ENCODE measurements at places on chromosomes 5 and 9. TPM values are rescaled to one million over a fixed set of nuclear protein-coding genes. Genes with fewer than 3 reads are reported as not detected.

- no peaks in the 10 kb centered on the region for H3K4me1 ChIP-seq
- H3K27me3 ChIP-seq, result no peaks in the 10 kb centered on the region
- H3K36me3 ChIP-seq, result no peaks in the 10 kb centered on the region
- no peak overlapping the region for H3K27ac ChIP-seq
Observed at GRCh38 chr5:90135779-90136378, 273.7 kb downstream of the CETN3 start.

SMIM33 gene
- polyA plus RNA-seq, result not detected

INIP gene
- polyA plus RNA-seq, result 8.8 TPM

DNA sequence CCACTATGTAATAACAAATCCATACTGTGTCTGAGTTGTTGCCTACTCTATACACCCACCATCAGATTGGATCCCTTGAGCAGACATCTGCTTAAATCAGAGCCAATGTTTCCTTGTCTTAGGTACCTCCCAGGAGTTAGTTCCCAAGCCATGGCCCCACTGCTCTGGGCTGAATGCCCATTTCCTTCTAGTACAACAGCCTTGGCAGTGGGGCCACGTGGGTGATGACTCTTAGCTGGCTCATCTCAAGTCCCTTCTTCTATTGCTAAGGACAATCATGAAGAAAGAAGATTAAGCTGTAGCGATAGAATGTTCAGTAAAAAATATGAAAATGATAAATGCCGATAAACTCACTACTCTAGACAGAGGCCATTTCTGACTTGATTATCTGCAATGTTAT is 16.6 kb downstream of the PTGR1 start:
- no peak for DNase-seq
- no peaks in the 10 kb centered on the region for H3K4me1 ChIP-seq
- no peak overlapping the region for H3K27ac ChIP-seq
- H3K27me3 ChIP-seq, result no peaks in the 10 kb centered on the region
